ENCODE measurements at places on chromosomes 5 and 9.
A peak's percentile ranks its signal among the peaks of the same experiment; 100 is the strongest.

GRCh38 chr5:68283766-68284165 is 68.2 kb downstream of the PIK3R1 start:
- no peak for DNase-seq

- no peak for DNase-seq
Measured at GRCh38 chr5:1423901-1424603, 21.2 kb downstream of the SLC6A3 start.

- peak; percentile 43 for DNase-seq
Measured at GRCh38 chr5:23332650-23333251, 174.7 kb upstream of the PRDM9 start.

GRCh38 chr9:16928179-16928945 is 57.9 kb upstream of the BNC2 start:
- DNase-seq = peak; percentile 22

- no peak for DNase-seq
Measured at GRCh38 chr5:113682497-113683136, 169.1 kb downstream of the YTHDC2 start.
